ENCODE measurements at places on chromosomes 6 and 20.

GRCh38 chr6:33843131-33844121, 39.6 kb upstream of the MLN start:
- DNase-seq: no peak

- DNase-seq: no peak
These were observed 94.1 kb downstream of the CDH22 start for GRCh38 chr20:46213946-46214823.

DNA sequence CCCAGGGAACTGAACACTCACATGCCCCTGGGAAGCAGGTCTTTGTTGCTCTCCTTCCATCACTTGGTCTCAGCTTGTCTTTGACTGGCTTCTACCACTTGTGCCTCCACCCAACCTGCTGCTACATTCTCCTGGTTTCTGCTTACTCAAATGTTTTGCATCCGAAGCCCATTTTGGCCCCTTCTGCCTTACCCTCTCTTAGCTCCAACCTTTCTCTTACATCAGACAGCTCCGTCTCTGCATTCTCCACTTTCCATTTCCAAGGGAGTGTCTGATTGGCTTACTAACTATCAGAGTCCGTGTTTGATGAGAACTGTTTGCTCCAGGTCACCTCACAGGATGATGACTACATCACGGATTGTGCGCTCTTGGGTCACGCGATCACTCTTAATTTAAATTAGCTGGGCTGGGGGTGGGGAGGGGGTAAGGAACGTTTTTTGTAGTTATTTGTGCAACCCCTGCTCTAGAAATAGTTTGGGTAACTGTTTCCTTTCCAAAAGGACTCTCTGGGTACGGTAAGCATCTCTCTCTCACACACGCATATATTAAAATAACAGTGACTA, 844 bp upstream of the ABRACL start:
- no peak for DNase-seq

DNA sequence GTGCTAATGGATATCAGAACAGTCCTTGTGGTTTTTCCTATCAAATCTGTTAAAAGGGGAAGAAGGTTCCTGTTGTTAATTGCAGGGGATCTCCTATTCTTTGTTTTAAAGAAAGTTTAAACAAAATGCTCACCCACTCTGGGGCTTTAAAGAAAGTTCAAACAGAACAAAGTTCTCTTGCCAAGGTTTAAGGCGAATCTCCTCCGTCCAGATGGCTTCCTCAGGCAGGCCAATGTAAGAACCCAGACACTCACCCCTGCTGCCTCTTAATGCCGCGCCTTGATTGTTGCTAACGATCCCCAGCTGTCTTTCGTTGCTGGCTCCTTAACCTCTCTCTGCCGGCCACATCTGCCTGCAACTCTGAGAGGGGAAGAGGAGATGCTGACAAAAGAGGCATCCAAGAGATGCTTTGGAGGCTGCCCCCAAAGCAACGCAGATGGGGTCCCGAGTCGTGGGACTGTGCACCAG, 235.0 kb upstream of the PRDM1 start:
- DNase-seq: no peak

DNA sequence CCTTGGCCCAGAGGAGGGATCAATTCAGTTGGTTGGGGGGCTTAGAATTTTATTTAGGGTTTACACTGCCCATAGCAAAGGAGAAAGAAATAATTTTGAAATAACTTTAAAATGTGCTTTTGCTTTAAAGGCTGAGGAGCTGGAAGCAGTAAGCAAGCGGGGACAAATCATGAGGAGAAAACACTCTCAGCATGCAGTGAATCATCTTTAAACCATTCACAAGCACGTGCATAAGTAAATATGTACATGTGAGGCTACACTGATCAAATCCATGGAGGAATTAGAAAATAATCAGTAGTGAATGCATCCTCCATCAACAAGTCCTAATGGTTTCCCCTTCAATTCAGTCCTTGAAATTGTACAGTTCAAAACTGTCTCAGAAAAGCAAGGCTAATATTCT, 181.0 kb downstream of the MTFR2 start:
- no peak for DNase-seq

- no peak for DNase-seq
These were observed 41.1 kb upstream of the CST5 start for GRCh38 chr20:23920408-23921325.

DNA sequence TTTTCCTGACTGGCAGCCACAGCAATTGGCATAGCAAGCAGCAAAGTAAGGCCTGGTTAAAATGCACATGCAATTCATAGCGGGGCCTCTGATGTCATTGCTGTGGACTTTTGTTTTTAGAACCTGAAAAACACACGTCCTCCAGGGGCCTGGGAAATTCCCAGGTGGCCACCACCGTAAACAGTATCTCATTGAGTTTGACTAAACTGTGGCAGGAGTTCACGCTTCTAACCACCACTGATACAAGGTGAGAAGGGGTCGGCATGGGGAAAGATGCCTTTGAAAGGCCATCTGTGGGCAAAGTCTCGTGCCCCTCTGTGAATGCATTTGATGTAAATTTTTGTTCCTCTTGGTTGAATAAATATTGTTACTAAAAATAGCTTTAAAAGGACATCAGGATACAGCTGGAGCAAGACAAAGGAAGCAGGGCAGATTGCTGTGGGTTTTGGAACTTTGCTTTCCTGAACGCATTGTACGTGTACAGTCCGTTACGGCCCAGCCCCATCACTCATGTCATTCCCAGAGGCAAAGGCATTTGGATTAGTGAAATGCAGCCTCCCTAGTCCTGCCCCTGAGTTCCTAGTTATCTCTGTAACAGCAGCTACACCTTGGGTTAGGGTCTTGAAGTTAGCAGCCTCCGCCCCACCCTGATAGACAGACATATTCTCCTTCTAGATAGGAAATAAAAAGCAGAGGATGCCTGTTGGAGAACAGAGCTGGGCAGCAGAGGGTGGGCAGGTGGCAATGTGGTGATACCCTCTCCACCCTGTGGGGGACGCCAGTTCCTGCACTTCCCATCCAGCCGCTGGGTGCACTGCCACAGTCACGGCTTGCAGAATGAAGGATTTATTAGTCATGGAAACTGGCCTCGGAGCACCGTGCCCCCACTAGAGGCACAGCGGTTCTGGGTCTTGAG, 80.3 kb downstream of the ZDHHC14 start:
- DNase-seq: no peak

- DNase-seq: no peak
These were observed 127.2 kb downstream of the DTNBP1 start for GRCh38 chr6:15535495-15536197.

GRCh38 chr6:83908813-83909212, 49.3 kb downstream of the CYB5R4 start:
- DNase-seq: no peak

DNA sequence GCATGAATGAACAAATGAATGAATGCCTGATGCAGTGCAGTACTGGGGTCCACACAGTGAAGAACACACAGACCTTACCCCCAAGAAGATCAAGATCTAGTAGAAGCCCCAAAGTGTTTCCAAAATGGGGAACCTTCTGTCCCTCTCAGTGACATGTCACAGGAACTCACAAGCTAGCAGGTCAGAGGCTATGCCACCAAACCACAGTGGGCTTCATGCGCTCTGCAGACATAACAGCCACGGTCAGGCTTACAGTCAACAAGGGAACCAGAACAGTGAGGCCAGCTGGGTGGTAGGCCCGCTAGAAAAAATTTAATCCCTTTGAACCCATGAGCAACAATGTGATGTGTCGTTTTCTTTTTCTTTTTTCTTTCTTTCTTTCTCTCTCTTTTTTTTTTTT, 20.2 kb upstream of the ARFGEF2 start:
- DNase-seq: no peak

- DNase-seq: no peak
These were observed 32.5 kb upstream of the NT5E start for GRCh38 chr6:85417336-85417735.

GRCh38 chr20:32132911-32133549, 23.5 kb downstream of the TM9SF4 start:
- no peak for DNase-seq

- DNase-seq: no peak
These were observed 86.7 kb upstream of the STMND1 start for GRCh38 chr6:17015144-17015543.

- no peak for DNase-seq
These were observed 176.1 kb downstream of the TTLL2 start for GRCh38 chr6:167500961-167501360.

DNA sequence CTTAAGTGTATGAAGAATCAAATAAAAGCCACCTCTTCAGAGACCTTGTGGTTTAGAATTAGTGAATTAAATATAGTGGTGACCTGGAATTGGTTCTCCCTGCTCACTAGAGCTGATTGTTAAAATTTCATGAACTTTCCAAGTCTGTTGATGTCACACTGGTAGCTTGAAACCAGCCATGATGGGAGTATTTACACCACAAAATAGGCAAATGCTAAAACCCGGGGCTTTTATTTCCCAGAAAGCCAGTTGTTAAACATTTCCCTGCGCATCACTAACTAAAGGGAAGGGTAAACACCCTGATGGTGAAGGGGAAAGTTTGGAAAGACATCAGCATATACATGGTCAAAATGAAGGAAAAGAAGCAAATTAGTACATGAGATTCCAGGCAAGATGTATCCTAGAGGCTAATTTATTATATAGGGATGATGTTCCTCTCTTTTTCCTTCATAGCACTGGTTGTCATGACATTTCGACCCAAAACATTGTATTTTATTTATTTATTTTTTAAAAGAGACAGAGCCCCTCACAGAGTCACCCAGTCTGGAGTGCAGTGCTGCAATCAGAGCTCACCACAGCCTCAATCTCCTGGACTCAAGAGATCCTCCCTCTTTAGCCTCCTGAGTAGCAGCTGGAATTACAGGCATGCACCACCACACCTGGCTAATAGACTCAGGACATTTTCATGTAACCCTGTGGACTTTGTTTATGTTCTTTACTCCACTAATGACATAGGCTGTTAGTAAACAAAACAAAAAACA, 123.2 kb downstream of the RIN2 start:
- no peak for DNase-seq

DNA sequence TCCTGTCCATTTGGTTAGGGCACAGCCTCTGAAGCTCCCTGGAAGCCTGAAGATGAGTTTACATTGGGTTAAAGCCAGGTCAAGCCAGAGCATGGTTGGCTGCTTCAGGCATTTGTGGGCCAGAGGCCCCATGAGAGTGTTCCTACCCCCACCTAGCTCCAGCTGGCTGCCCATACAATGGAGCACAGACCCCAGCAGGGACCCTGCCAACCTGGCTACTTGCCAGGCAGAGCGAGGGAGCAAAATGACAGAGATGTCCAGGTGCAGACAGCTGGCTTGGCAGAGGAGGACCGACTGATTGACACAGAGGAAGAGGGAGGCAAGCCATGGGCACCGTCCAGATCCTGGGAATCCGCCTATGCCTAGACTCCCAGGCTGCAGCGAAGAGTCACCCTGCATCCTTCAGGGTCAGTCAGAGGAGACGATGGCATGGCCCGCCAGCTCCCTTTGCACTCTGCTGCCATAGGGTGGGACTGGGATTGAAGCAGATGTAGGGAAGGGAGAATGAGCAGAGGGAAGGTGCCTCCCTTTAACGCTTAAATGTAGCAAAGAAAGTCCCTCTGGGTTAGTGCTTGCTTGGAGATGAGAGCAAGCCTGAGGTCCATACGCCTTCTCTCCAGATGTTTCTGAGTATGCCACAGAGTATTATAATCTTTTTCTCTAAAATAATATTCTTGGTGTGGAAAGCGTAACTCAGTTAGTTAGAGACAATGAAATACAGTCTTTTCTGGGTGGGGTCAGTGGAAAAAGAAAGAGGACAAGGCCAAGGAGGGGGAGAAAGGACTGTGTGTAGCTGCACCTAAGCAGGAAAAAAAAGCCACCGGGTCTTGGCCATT, 77.6 kb upstream of the FYN start:
- DNase-seq: no peak

DNA sequence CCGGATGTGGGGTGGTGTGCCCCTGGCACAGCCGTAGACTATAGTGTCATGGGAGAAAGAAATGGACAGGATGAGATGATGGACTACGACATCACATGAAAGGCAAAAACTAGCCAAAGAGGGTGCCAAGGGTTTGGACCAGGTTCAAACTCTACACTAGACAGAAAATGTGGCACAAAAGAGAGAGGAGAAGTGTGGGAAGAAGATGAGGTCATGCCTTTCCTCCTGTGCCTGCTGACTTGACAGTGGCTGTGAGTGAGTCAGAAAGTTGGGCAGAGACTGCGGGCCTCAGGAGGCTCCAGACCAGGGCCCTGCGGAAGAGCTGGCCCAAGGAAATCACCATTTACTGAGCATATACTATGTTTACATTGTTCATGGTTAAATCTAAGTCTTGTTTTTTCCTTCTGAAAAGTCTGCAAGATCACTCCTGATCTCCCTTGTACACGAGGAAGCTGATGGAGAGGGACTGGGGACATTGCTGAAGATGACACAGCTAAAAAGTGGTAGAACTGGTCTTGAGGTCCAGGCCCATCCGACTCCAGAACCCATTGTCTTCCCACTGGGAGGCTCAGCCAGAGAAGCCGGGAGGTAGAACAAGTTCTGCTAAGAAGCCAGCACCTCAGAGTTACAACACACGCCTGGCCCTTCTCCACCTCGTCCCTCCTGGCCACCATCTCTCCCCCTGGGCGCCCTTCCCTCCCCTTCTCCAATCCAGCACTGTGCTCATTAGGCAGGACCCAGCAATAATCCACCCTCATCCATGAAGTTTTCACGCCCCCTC, 35.6 kb downstream of the CNKSR3 start:
- no peak for DNase-seq

GRCh38 chr6:65633501-65633900, 73.5 kb downstream of the EYS start:
- DNase-seq: no peak

GRCh38 chr6:27517928-27518787, 45.3 kb upstream of the ZNF184 start:
- no peak for DNase-seq

DNA sequence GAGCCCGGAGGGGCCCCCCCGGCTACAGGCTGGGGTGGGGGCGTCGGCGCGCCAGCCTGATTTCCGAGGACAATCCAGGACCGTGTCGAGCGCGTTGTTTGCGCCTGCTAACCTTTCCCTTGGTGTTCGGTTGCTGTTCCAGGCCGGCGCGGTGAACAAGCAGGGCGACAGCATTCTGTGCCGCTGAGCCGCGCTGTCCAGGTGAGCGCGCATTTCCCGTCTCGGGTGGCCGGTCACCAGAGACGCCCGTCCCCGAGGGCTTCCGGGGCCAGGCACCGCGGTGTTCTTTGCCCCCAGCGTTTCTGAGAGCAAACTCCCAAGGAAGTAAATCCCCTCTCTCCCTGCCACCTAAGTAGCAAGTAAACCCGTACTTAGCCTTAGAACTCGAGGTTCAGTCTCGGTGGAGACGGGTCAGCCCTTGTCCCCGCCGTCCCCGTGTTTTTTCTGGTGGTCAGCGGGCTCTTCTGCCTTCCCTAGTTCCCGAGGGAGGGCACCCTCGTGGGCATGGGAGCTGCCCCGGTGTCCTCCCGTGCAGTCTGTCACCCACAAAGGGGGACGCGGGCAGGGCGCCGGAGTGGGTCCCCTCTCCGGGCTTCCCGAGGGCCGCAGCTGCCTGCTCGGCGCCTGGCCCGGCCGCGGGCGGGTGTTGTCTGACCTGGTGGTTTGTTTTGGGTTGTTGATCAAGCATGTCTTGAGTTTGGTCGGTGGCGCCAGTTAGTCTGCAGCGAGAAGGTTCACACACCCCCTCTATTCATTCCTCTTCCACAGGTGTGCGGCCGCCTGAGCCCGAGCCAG, 1.5 kb downstream of the ID4 start:
- DNase-seq: no peak

- DNase-seq: no peak
These were observed 2.6 kb downstream of the SAMD5 start for GRCh38 chr6:147510929-147511590.
